ENCODE measurements at places on chromosomes 11 and 22.

- DNase-seq = no peak
These were observed 1.3 kb downstream of the CDHR5 start for GRCh38 chr11:623349-623869.

GRCh38 chr22:20238536-20238900 lies 29.6 kb downstream of the RTN4R start:
- DNase-seq = no peak

GRCh38 chr11:6353367-6353987 lies 33.2 kb upstream of the CAVIN3 start:
- DNase-seq = no peak

DNA sequence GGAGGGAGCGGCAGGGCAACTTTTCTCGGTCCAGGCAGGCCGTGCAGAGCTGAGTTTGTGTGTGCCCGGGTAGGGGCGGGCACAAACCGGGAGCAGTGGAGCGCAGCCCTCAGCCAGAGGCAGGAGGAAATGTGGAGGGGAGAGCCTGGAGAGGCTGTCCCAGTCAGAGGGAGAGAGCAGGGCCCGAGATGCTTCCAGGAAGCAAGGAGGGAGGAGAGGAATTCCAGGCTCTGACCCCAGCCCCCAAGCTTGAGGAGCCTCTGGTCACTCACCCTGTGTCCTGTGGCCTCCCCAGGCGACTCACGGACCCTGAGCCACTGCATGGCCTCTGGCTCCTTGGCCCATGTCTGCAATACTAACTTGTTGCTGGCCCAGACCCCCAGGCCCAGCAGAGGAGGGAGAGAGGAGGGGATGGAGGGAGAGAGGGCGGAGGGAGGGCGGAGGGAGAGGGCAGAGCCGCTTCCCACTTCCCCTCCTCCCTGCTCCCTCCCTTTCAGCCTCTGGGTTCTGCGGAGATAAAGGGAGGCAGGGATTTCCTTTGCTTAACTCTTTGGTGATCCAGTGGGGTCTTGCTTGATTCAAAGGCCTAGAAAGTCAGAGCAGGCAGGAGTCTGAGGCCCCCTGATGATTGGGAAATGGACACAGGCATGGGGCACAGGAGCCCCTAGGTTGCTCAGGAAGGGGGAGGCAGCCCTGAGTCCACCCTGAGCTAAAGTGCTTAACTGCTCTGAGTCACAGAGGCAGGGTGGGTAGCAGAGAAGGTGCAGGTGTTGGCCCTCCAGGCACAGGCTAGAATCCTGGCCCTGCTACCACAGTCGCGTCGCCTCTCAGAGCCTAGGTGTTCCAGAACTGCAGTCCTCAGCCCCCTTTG lies at the start of gene C1QTNF6:
TSS of gene C1QTNF6 (minus strand) at position 357 of the 871 bp plus-strand sequence. CDS start at position 323, 34 bp downstream.
- no peak for DNase-seq

- no peak for DNase-seq
These were observed 483.3 kb downstream of the TBC1D22A start for GRCh38 chr22:47245786-47246185.

GRCh38 chr11:612201-612960 lies 3.4 kb downstream of the IRF7 start:
- no peak for DNase-seq

DNA sequence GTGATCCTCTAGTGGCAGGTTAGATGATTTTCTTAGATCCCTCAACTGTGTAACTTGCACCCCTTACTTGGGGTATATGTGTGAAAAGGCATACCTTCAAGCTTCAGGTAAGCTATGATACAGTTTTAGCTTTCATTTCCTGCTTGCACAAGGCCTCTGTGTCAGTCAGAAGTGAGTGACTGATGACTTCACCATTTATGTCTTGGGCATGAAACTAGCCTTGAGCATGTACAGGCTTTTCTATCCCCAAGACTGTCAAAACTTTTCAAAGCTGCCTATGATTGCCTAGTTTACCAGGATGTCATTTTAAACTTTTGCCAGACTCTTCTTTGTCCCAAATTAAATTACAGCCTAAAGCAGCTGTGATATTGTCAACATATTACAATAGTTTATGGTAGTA lies 286.1 kb upstream of the CNTN5 start:
- DNase-seq = no peak

- DNase-seq = no peak
These were observed 5.3 kb upstream of the NHERF4 start for GRCh38 chr11:119179983-119180382.

DNA sequence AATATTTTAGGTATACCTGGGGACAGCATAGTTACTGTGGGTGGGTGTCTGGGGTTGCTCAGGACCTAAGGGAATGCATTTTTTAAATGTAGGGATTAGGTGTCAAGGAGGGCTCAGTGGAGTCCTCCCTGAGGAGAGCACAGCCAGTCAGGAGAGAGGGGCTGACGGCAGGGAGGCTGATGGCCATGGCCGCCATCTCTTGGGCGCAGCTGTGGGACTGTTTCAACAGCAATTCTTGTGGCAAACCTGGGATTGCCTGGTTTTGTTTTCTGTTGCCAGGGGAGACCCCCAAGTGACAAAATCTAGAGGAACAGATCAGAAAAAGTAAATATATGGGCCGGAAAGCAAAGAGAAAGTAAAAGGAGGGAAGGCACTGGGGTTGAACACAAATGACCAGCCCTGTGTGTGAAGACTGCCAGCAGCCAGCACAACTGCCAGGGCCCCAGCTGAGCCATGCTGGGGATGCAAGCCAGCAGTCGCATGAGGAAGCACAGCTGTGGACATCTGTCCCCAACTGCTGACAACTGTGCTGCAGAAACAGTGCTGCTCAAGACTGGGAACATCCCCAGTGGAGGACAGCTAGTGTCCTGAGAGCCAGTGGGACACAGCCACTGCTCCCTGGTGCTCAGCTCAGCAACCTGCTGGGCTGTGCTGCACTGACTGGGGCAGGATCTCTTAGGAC lies 10.5 kb downstream of the MIF start:
- no peak for DNase-seq

DNA sequence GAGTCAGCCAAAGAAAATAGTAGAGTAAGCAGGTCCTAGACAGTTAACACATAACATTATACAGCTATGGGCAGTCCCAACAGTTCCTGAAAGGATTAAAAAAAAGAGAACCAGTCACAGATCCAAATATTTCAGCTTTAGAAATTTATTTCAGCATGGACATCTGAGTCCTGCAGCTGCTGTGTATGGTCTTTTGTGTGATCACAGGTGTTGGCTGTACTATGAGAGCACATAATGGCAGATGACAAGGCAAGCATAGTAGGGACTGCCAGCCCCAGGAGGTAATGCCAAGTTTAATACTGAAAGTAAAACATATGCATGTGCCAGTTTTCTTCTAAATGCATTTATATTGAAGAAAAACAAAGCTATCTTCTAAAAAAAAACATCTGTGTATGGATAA lies 158.1 kb downstream of the GRIA4 start:
- DNase-seq = no peak
